ENCODE measurements at places on chromosomes 11 and 22.

DNA sequence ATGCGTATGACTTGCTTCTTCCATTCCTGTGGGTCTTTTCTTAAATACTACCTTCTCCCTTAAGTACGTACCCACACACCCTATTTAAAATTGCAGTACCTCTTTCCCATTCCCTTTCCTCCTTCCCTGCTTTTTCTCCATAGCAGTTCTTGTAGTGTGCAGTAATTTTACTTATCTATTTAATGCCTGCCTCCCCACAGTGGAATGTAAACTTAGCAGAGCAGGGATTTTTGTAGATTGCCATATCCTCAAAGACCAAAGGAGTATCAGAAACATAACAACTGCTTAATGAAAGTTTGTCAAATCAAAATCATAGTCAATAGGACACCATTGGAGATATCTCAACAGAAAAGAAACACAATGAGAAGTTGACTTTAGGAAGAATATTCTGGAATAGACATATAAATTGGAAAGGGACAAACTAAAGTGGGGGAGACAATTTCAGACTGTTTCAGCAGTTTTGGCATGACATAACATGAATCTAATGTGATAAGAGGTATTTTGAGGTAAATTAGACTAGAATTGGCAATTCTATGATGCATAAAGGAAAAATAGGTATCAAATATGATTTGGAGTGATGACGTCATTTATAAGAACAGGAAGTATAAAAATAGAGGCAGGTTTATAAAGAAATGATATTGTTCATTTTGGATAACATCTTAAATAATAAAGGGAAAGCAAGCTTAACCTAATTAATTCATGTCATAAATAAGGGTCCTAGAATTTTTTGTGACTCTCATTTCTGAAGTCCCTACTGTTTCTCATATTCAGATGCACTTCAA is 188.4 kb downstream of the SOX6 start:
- no peak for DNase-seq

DNA sequence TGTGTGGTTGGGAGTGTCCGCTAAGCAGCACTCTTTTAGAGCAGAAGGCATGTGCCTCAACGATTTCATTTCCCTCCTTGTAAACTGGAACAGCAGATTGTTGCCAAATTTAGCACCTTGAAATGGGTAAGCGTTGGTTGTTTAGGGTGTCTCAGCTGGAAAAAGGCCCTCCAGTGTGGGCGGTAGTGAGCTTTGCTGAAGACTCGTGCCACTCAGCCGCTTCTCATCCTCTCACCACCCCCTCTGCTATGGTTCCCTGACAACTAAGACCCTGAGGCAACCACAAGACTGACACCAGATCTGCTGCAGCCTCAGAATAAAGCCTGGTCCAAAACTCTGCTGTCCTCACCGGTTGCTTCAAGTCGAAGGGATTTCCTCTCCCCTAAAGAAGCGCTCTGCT is 9.9 kb upstream of the FERMT3 start:
- no peak for DNase-seq

- no peak for DNase-seq
Measured at GRCh38 chr11:81219661-81220060, 1514.0 kb downstream of the FAM181B start.

- no peak for DNase-seq
Measured at GRCh38 chr22:25987948-25988347, 181.3 kb upstream of the SEZ6L start.

- DNase-seq: no peak
Measured at GRCh38 chr11:1714908-1715885, 18.2 kb downstream of the KRTAP5-6 start.

DNA sequence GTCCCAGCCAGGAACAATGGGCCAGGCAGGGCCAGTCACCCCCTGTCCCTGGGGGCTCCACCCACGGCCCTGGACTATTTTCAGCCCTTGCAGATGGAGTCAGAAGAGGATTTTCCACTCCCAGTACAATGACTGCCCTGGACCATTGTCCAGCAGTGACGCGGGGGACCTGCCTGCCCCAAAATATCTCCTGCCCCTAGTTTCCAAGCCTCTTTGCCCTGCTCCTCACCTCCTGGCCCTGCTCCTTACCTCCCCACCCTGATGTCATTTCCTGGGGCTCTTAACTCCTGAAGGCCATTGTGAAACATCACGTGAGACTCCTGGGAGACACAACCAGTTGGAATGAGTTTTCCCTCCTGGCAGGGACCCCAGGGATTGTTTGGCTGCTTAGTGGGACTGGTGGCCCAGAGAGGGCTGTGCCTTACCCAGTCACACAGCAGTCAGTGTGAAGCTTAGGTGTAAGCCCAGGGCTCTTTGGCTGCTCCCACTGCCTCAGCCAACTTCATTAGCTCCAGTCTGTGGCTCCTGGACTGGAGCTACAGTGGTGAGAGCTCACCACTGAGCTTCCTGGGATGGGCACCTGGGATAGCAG is 22.2 kb downstream of the P2RY2 start:
- no peak for DNase-seq

DNA sequence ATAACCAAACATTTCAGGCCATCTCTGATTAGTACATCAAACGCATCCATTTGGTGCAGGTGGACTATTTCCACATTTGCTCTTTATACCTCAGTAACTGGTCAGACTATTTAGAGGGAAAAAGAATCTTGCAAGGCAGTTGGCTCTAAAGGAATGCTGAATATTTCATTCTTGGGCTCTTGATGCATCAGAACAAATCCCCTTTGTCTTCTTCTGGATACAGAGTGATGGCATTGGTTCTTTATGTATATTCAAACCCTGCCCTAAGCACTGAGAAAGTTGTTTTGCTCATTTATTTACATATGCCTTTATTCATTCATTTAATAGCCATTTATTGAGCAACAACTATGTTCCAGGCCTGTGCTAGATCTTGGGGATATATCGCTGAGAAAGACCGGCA is 31.1 kb upstream of the RAB30 start:
- no peak for DNase-seq
